ENCODE measurements at places on chromosomes 7 and 10. TPM values are rescaled to one million over a fixed set of nuclear protein-coding genes. Genes with fewer than 3 reads are reported as not detected.
A peak's percentile ranks its signal among the peaks of the same experiment; 100 is the strongest.

GRCh38 chr7:121639705-121640104 is 233.3 kb upstream of the PTPRZ1 start:
- no peak overlapping the region for H3K4me3 ChIP-seq
- H3K4me1 ChIP-seq = no peaks in the 10 kb centered on the region
- H3K27me3 ChIP-seq = no peaks in the 10 kb centered on the region
- DNase-seq = peak; percentile 11
- H3K36me3 ChIP-seq = no peaks in the 10 kb centered on the region
- H3K27ac ChIP-seq = no peak overlapping the region

- H3K27me3 ChIP-seq = peaks cover 18% of the 10 kb centered on the region
- no peak overlapping the region for H3K4me3 ChIP-seq
- no peaks in the 10 kb centered on the region for H3K36me3 ChIP-seq
- no peak for DNase-seq
Measured at GRCh38 chr10:103476046-103476768, 2.8 kb downstream of the CALHM3 start.

- no peak overlapping the region for H3K4me3 ChIP-seq
- DNase-seq = no peak
- H3K27me3 ChIP-seq = no peaks in the 10 kb centered on the region
- no peaks in the 10 kb centered on the region for H3K36me3 ChIP-seq
- no peaks in the 10 kb centered on the region for H3K4me1 ChIP-seq
- H3K27ac ChIP-seq = no peak overlapping the region
Measured at GRCh38 chr10:3435671-3436070, 263.1 kb upstream of the PITRM1 start.

DNA sequence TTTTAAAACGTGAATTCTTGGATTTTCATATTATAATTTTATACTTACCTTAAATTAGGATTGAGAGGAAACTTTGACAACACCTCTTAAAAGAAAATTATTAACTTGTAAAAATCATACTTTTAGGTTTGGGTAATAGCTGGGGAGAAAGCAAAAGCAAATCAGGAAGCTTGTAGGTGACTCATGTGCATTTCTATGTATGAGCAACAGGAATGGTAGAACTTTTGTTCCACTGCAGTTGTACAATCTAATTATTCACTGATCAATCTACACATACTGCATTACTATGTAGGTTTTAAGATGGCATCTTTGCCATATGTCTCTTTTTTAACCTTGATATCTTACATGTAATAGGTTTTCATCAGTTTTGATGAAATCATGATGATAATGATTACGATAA is 223.2 kb downstream of the PRKG1 start:
- no peak for DNase-seq
- H3K27ac ChIP-seq = no peak overlapping the region
- H3K4me3 ChIP-seq = no peak overlapping the region
- no peaks in the 10 kb centered on the region for H3K36me3 ChIP-seq
- H3K27me3 ChIP-seq = no peaks in the 10 kb centered on the region
- H3K4me1 ChIP-seq = peaks cover 12% of the 10 kb centered on the region

- DNase-seq = no peak
- no peaks in the 10 kb centered on the region for H3K36me3 ChIP-seq
- H3K4me3 ChIP-seq = no peak overlapping the region
- no peaks in the 10 kb centered on the region for H3K4me1 ChIP-seq
- H3K27ac ChIP-seq = no peak overlapping the region
Measured at GRCh38 chr10:105596749-105597148, 955.7 kb downstream of the SORCS3 start.

DNA sequence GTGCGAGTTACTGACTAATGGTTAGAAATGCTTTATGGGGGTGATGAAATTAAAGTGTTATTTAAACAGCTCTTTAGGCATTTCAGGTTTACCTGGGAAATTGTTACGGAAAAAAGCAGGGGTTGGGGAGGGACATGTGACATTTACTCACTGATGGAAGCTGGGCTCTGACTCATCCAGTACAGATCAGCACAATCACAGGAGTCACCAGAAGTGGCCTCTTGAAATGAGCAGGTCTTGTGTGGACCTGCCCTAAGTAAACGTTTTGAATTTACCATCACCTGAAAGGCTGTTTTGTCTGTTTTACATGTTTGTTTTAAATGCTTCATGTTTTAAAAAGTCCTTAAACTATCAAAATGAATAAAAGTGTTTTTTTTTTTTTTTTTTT is 2.3 kb downstream of the GLRX3 start:
- H3K36me3 ChIP-seq = peaks cover 14% of the 10 kb centered on the region
- H3K4me1 ChIP-seq = peaks cover 24% of the 10 kb centered on the region
- DNase-seq = no peak
- H3K27ac ChIP-seq = no peak overlapping the region
- no peak overlapping the region for H3K4me3 ChIP-seq

DNA sequence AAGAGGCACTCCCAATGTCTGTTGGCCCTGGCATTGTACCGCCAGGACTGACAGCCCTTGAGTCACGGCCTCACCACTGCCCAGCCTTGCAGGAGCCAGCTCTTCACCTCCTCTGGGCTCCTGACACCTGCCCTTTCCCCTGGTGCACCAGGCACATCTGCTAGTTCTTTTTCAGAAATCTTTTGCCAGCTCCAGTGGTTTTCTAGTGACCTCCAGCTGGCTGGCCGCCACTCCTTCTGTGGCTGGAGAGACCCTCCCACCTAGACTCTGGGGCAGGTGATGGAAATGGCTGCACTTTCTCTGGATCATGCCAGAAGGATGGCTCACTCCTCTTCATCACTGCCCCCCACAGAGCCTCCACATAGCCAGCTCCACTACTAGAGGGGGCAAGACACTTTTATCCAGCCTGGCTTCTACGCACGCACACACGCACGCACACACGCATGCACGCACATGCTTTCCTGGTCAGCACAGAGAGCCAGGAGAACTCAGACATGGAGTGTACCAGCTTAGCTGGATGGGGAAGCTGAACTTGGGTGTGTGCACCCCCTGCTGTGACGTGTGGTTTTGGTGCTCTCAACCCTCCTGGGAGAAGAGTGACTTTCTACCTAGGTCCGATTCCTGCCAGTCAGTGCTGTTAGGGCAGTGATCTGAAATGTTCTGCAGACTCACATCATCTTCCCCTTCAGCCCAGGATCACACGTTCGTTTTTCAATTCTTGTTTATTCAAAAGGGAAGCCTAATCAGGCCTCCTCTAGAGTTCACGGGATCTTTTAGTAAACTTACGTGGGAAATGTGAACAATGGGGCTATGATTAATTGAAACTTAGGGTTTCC is 222.0 kb downstream of the PRPF18 start:
- H3K4me3 ChIP-seq = no peak overlapping the region
- no peak overlapping the region for H3K27ac ChIP-seq
- no peaks in the 10 kb centered on the region for H3K27me3 ChIP-seq

DNA sequence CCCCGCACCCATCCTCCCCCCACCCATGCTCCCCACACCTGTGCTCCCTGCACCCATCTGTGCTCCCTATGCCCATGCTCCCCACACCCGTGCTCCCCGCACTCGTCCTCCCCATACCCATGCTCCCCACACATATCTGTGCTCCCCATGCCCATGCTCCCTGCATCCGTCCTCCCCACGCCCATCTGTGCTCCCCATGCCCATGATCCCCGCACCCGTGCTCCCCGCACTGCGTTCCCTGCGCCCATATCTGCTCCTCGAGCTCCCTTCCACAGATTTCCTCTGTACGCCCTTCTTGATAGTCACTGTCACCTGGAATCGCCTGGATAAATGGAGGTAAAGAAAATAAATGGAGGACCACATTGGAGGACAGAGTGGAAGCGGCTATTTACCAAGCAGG is 9.9 kb downstream of the DIP2C start:
- no peaks in the 10 kb centered on the region for H3K36me3 ChIP-seq
- no peak overlapping the region for H3K4me3 ChIP-seq
- H3K27ac ChIP-seq = no peak overlapping the region
- no peaks in the 10 kb centered on the region for H3K27me3 ChIP-seq
- no peak for DNase-seq

GRCh38 chr10:18368682-18369081 is 228.5 kb downstream of the CACNB2 start:
- H3K36me3 ChIP-seq = no peaks in the 10 kb centered on the region
- H3K27ac ChIP-seq = no peak overlapping the region
- H3K4me3 ChIP-seq = no peak overlapping the region
- no peak for DNase-seq
- no peaks in the 10 kb centered on the region for H3K4me1 ChIP-seq

DNA sequence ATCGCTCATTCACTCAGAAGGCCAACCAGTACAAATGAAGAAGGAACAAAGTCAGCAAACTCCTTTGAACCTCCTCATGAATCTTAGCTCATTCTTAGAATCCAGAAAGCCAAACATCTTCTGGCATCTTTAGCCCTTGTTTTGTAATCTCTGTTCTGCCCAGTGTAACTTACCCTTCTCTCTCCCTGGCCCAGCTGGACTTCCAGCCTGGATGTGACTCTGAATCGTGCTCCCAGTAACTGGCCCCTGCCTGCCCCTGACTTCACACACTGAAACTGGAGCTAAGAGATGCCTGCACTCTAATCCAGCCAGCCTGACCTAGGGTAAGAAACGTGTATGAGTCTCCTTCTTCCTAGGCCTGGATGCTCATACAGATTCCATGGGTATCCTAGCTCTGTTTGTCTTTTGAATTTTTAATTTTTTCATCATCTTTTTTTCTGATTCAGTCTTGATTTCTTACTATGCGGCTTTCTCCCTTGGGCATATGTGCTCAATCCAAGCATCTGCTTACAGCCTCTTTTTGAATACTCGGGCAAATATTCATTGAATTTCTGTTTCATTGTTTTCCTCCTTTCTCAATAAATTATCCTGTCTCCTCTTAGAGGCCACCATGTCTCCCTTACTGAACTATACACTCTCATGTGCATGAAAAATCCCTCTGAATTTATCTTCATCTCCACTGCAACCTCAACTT is 845.6 kb upstream of the AUTS2 start:
- H3K36me3 ChIP-seq = no peaks in the 10 kb centered on the region
- H3K27ac ChIP-seq = no peak overlapping the region
- no peak overlapping the region for H3K4me3 ChIP-seq
- DNase-seq = no peak
- H3K27me3 ChIP-seq = peaks cover 5% of the 10 kb centered on the region

DNA sequence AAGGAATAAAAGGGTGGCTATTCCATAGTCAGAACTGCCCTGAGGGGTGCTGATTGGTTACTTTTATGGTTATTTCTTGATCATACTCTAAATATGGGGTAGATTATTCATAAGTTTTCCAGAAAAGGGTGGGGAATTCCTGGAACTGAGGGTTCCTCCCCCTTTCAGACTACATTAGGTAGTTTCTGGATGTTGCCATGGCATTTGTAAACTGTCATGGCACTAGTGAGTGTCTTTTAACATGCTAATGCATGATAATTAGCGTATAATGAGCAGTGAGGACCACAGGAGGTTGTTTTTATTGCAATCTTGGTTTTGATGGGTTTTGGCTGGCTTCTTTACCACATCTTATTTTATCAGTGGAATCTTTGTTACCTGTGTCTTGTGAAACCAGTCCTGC is 26.5 kb upstream of the POT1 start:
- H3K4me3 ChIP-seq = no peak overlapping the region
- H3K27ac ChIP-seq = no peak overlapping the region
- no peaks in the 10 kb centered on the region for H3K27me3 ChIP-seq

GRCh38 chr7:111320133-111320532 is 229.2 kb downstream of the LRRN3 start:
- H3K27ac ChIP-seq = no peak overlapping the region
- no peak for DNase-seq
- no peak overlapping the region for H3K4me3 ChIP-seq
- H3K27me3 ChIP-seq = no peaks in the 10 kb centered on the region
- no peaks in the 10 kb centered on the region for H3K36me3 ChIP-seq
- H3K4me1 ChIP-seq = no peaks in the 10 kb centered on the region

DNA sequence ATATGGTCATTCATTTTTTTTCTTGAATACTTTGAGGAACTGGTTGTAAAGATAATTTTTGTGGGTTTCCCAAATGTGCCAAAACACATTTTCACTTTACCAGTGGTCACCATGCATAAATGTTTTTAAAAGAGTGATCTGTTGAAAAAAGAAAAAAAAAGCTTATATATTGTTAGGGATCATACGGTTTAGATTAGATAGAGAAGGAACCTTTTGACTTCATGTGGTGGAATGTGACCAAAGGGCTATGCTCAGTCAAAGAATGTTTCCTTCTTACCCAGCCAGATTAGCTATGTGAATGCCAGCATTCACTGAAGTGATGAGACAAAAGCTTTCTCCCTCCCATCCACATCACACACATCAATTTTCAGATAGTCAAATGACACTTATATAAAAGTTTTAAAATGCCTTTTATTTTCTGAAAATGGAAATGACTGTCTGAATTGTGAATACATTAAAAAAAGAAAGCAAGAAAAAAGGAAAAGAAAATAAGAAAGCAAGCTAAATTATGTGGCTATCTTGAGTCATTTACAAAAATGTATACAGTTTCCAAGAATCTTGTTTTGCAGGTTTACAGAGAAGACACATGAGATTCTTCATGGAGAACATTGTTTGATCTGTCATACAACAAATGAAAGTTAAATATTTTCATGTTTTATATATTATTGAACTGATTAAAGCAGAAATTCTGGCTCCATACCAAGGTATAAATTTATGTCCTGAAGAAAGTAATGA is 8.6 kb upstream of the CPED1 start:
- H3K4me3 ChIP-seq = no peak overlapping the region
- no peaks in the 10 kb centered on the region for H3K4me1 ChIP-seq
- DNase-seq = no peak
- no peaks in the 10 kb centered on the region for H3K27me3 ChIP-seq
- peaks cover 23% of the 10 kb centered on the region for H3K36me3 ChIP-seq
- no peak overlapping the region for H3K27ac ChIP-seq

GRCh38 chr7:90178166-90178565 is 23.9 kb downstream of the STEAP1 start:
- no peak overlapping the region for H3K27ac ChIP-seq
- no peaks in the 10 kb centered on the region for H3K36me3 ChIP-seq
- no peaks in the 10 kb centered on the region for H3K27me3 ChIP-seq

DNA sequence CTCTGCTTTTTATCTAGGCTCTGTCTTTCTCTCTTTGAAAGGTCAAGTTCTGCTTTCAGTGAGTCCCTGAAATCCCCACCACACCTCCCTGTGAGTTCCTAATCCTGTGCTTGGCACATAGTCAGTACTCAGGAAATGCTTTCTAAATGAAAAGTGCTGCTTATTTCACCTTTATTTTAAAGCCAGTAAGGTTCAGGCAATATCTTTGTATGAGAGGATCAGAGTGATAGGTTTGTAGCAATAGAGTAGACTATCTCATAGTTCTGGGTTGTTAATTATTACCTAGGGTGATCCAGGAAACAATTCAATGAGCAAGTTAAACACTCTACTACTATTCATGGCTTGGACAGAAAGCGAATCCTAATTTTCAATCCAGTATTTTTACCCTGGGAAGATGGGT is 7.4 kb upstream of the LAMB1 start:
- no peaks in the 10 kb centered on the region for H3K27me3 ChIP-seq
- H3K4me3 ChIP-seq = no peak overlapping the region
- peak overlapping the region; percentile 31 for H3K27ac ChIP-seq
- no peaks in the 10 kb centered on the region for H3K36me3 ChIP-seq
- DNase-seq = no peak
- H3K4me1 ChIP-seq = peaks cover 45% of the 10 kb centered on the region

GRCh38 chr7:33497051-33497450 is 367.7 kb downstream of the BBS9 start:
- no peak overlapping the region for H3K4me3 ChIP-seq
- H3K27me3 ChIP-seq = no peaks in the 10 kb centered on the region
- H3K27ac ChIP-seq = no peak overlapping the region

Gene FAM149B1
- total RNA-seq = 27.0 TPM

Gene CDNF
- 212 TPM for total RNA-seq

Gene KLLN
- not detected for total RNA-seq

Gene SPDYE2
- not detected for total RNA-seq

Gene CLCN1
- not detected for total RNA-seq

Gene PSD
- 32.5 TPM for total RNA-seq

Gene GATA3
- total RNA-seq = 0.18 TPM

Gene SYT15B
- total RNA-seq = not detected

Gene SPACDR
- not detected for total RNA-seq

Gene ZNF503
- 24.1 TPM for total RNA-seq

Gene C10orf90
- not detected for total RNA-seq

Gene PVRIG
- 3.8 TPM for total RNA-seq

Gene TUBB8
- total RNA-seq = not detected

Data from stomach (tissue), 19 donors.